Activated T-helper 1 cell treated with anti-CD3 and anti-CD28 coated beads, Interleukin-12 subunit alpha, Interleukin-12 subunit beta, Interleukin-2, Interleukin-4 antibody, amounts not matched to agents 30 ng/mL and 10 ng/mL and 1 ng/mL, durations not matched to agents 14 hours and 24 hours and 36 hours (primary cell): ENCODE measurements at places on chromosomes 5 and 9. TPM values are rescaled to one million over a fixed set of nuclear protein-coding genes. Genes with fewer than 3 reads are reported as not detected.

The PHF2 gene
- total RNA-seq = 24.5 and 26.5 TPM in 2 replicates

The HRCT1 gene
- not detected in 2 replicates for total RNA-seq

The PCDHGA12 gene
- 0.18 TPM in 1 of 2 replicates, not detected in the other for total RNA-seq

The IL5 gene
- total RNA-seq = 1.5 and 2.2 TPM in 2 replicates

The ENC1 gene
- total RNA-seq = 2.7 and 3.2 TPM in 2 replicates

DNA sequence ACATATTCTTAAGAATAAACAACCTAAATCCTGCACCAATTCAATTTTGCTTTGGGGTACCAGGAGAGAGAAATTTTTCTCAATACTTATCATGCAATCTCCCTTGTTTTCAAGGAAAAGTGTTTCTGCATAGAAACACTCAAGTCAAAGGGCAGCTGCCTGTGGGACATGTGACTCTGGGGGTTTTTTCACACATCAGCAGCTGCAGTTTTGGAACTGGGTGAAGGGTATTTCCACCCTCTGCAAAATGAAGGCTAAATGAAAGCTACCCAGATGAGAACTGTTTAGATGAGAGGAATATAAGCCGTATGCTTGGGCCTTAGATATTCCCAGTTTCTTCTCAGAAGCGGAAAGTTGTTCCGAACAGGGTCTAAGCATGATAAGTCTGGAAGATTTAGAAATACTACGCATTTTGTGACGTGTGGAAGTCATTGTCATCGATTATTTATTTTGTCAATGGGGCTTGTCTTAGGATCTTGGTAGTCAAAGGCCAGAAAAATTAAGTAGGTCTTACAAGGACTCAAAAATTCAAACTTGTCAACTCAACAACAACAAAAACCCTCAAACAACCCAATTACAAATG lies 64.3 kb upstream of the BOD1 start:
- no peak overlapping the region for H3K4me3 ChIP-seq
- H3K27me3 ChIP-seq = peaks cover 4% of the 10 kb centered on the region
- DNase-seq = no peak
- H3K4me1 ChIP-seq = no peaks in the 10 kb centered on the region
- H3K27ac ChIP-seq = no peak overlapping the region
- H3K36me3 ChIP-seq = no peaks in the 10 kb centered on the region

GRCh38 chr9:97723819-97724218 lies 26.7 kb upstream of the XPA start:
- no peak for DNase-seq
- no peak overlapping the region for H3K4me3 ChIP-seq
- peaks cover 1% of the 10 kb centered on the region for H3K36me3 ChIP-seq
- H3K27ac ChIP-seq = no peak overlapping the region
- H3K4me1 ChIP-seq = no peaks in the 10 kb centered on the region

DNA sequence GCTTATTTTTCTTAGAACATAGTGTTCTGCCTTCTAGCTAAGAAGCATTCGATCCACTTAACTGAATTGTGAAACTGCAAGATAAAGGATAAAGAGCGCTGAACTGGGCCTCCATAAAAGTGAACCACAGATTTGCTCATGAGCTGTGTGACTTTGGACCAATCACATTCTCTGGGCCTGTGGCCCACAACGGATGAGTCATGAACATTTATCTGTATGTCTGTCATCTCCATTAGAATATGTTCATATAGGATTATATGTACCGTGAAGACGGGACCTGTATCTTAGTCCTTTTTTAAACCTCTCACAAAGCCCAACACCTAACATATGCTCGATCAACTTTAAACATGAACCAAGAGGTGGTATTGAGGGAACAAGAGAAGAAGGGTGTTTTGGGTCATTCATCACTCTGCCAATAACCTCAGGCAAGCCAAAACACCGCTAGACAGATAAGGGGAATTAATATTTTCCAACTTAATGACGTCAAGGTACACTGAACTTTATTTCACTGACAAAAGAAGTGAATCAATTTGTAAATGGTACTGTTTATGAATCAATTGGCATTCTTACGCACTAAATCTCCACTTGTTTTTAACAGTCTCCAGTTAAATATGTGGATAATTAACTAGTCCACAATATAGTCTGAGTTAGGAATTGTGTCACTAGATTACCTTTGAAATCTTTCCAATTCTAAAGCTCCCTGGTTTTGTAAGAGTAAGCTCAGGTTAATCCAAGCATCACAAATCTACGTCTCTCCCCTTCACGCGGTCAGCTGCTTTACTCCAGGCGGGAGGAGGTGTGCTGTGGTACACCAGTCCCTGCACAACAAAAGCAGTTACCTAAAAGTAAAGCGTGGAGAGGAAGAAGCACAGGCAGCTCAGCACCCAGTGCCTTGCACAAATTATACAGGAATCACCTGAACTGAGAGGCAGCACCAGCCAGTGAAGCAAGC lies 1.6 kb downstream of the TMEM245 start:
- peak; percentile 22 for DNase-seq
- H3K27ac ChIP-seq = peak overlapping the region; percentile 87
- peaks cover 48% of the 10 kb centered on the region for H3K4me1 ChIP-seq

DNA sequence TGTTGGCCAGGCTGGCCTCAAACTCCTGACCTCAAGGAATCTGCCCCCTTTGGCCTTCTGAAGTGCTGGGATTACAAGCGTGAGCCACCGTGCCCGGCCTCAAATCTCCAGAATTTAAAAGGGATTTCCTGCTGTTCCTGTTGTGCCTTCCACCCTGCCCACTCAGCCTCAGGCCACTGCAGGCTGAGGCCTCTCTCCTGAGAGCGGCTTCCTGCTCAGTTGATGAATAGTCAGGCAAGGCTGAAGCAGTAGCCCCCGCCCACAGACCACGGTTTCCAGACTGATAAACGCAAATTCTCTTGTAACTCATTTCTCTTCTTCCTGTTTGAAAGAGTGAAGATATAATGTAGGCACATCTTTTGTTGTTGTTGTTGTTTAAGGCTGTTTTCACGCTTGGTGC lies 127.0 kb upstream of the PLCXD3 start:
- peaks cover 3% of the 10 kb centered on the region for H3K27me3 ChIP-seq
- no peak overlapping the region for H3K27ac ChIP-seq
- H3K4me1 ChIP-seq = no peaks in the 10 kb centered on the region
- no peaks in the 10 kb centered on the region for H3K36me3 ChIP-seq
- H3K4me3 ChIP-seq = no peak overlapping the region

DNA sequence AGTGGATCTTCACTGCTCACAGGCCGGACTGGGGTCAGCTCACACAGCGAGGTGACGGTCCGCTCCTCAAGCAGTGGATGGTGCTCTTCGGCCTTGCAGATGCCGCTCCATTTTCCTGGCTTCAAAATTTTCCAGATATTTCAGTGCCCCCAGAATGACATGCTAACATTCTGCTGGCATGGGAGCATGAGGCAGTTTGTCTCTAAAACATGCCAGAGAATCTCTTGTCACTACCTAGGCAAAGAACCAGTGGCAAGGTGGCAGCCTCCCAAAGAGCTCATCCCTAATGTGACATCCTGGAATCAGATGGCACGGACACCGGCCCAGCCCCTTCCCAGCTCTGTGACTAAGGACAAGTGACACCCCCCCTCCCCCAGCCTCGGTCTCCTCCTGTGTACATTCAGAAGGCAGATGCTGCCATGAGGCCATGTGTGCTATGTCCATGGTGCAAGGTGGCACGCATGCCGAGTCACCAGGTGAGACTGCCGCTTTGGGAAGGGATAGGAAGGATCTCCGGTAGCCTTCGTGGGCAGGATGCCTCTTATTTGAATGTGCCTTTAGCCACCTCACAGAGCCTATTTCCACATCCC lies 2.7 kb downstream of the S1PR3 start:
- no peaks in the 10 kb centered on the region for H3K36me3 ChIP-seq
- no peak for DNase-seq
- H3K27me3 ChIP-seq = peaks cover 37% of the 10 kb centered on the region
- H3K4me3 ChIP-seq = no peak overlapping the region
- H3K27ac ChIP-seq = no peak overlapping the region

DNA sequence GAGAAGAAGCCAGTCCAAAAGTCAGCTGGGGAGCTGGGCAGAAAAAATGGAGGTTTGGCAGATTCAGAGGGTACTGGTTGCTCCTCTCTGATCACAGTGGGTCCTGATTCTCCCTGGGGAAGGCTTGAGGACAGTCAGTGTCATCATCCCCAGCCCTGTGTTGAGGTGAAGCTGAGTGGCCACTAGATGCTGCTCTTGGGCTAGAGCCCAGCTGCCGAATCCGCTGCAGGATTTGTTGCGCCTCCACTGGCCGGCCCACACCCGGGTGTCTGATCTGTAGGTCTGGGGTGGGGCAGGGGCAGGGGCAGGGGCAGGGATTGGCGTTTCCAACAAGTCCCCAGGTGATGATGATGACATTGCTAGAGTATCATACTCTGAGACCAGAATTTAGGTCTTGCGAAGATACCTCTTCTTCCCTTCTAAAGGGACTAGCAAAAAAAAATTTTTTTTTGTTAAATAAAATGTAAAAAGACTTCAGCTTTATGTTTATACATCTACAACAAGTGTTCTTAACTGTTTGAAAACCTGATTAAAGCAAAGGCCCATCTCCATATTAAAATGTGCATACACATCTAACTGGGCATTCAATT lies 106.8 kb downstream of the PDE6A start:
- no peaks in the 10 kb centered on the region for H3K27me3 ChIP-seq
- no peak overlapping the region for H3K27ac ChIP-seq
- no peak for DNase-seq

GRCh38 chr5:137622850-137623249 lies 113.0 kb downstream of the KLHL3 start:
- no peak overlapping the region for H3K27ac ChIP-seq
- no peak for DNase-seq
- no peak overlapping the region for H3K4me3 ChIP-seq
- no peaks in the 10 kb centered on the region for H3K4me1 ChIP-seq
- H3K36me3 ChIP-seq = no peaks in the 10 kb centered on the region

DNA sequence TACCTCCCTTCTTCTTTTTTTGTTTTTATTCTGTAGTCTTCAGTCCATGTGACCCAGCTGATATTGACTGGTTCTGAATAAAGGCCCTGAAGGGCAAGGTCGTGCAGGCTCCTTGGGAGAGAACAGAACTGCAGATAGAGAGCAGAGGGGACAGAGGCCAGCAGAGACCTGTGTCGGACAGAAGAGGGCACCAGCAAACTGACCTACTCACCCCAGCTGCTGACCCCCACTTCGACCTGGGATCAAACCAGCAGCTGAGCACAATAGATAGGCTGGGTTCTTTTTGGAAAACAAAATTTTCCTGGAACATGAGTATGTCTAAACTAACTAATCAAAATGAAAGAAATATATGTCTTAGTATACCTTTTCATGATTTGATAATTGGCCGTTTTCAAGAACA lies 695.1 kb downstream of the NR2F1-AS1 start:
- no peak overlapping the region for H3K27ac ChIP-seq
- H3K4me3 ChIP-seq = no peak overlapping the region
- no peaks in the 10 kb centered on the region for H3K4me1 ChIP-seq

- peaks cover 3% of the 10 kb centered on the region for H3K27me3 ChIP-seq
- H3K27ac ChIP-seq = no peak overlapping the region
- no peaks in the 10 kb centered on the region for H3K4me1 ChIP-seq
- no peaks in the 10 kb centered on the region for H3K36me3 ChIP-seq
- no peak overlapping the region for H3K4me3 ChIP-seq
Measured at GRCh38 chr9:131114084-131114535, 11.3 kb upstream of the NUP214 start.

- H3K36me3 ChIP-seq = no peaks in the 10 kb centered on the region
- no peak overlapping the region for H3K4me3 ChIP-seq
- no peak for DNase-seq
- no peaks in the 10 kb centered on the region for H3K4me1 ChIP-seq
Measured at GRCh38 chr5:8102714-8103113, 233.8 kb downstream of the MTRR start.

DNA sequence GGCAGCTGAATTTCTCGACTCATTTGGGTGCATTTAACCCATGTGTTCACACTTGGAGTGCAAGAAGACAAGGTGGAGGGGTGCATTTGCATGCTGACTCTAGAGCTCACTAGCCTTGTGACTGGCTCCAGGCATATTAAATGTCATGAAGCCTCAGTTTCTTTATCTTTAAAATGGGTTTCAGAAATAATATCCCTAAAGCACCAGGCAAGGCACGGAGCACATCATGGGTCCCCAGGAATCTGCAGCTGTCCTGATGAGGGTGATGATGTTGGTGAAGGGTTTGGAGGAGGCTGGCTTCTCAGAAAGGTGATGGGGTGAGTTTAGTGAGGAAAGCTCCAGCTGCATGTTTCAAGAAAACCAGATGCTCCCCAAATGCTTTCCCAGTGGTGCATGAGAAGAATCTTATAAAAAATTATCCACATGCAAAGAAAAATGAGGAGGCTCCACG lies 14.8 kb downstream of the STC2 start:
- peaks cover 21% of the 10 kb centered on the region for H3K36me3 ChIP-seq
- no peak for DNase-seq
- H3K4me1 ChIP-seq = no peaks in the 10 kb centered on the region
- H3K27me3 ChIP-seq = peaks cover 5% of the 10 kb centered on the region
- H3K4me3 ChIP-seq = no peak overlapping the region

- peaks cover 25% of the 10 kb centered on the region for H3K36me3 ChIP-seq
- H3K27ac ChIP-seq = no peak overlapping the region
- no peak for DNase-seq
- H3K4me3 ChIP-seq = no peak overlapping the region
Measured at GRCh38 chr5:37005946-37006540, 129.5 kb downstream of the NIPBL start.

GRCh38 chr5:36374266-36374862 lies 72.7 kb upstream of the RANBP3L start:
- no peak for DNase-seq
- H3K27me3 ChIP-seq = peaks cover 1% of the 10 kb centered on the region
- H3K4me3 ChIP-seq = no peak overlapping the region
- no peaks in the 10 kb centered on the region for H3K36me3 ChIP-seq

DNA sequence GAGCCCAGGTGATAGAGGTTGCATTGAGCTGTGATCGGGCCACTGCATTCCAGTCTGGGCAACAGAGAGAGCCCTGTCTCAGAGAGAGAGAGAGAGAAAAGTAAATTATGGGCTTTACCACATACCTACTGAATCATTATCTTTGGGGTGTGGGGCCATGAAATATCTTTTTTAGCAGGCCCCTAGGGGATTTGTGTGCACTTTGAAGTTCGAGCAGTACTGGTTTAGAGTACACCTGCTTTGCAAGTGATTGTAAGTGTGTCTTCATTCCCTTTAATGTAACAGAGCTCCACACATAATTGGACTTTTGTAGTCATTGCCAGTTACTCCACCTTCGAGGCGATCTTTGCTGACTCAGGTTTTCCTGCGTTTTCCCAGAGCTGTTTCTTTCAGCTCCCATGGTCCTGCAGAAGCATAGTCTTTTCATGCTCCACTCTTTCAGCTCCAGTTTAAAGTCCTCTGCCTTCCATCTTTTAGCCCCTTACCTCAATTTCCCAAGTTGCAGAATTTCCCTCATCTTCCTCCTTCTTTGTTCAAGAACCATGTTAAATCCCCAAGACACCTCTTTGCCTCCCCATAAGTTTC lies 24.0 kb upstream of the FRMPD1 start:
- H3K27ac ChIP-seq = no peak overlapping the region
- H3K4me3 ChIP-seq = no peak overlapping the region
- H3K36me3 ChIP-seq = no peaks in the 10 kb centered on the region
- DNase-seq = no peak

- no peaks in the 10 kb centered on the region for H3K36me3 ChIP-seq
- no peak overlapping the region for H3K27ac ChIP-seq
- H3K27me3 ChIP-seq = no peaks in the 10 kb centered on the region
- H3K4me1 ChIP-seq = no peaks in the 10 kb centered on the region
Measured at GRCh38 chr5:67431191-67431590, 234.6 kb upstream of the CD180 start.
